Iris pigment epithelial cell (primary cell): ENCODE measurements at places on chromosomes 5 and 9.

DNA sequence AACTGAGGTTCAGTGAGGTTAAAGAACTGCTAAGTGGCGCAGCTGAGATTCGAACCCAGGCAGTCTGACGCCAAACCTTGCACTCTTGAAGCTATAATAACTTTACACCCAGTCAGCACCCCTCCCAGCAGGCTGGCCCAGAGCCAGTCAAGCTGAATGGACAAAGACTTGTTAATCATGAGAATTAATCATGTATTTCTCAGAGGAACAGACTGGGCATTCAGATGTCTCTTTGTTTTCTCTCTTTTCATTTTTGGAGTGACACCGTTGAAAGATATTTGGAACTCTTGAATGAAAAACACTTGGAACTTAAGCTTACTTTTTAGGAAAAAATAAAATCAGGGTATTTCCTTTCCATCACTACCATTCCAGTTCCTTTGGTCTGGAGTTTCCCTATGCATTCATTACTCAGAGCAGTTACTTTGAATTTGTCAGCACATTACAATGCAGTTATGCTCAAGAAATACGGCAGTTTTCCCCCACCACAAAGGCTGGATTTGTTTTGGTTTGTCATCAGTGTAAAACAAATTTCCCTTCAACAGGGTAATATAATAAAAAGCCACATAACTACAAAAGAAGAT is 22.6 kb upstream of the MAMDC2 start:
- DNase-seq, result peak; percentile 92

- DNase-seq, result no peak
These were observed 168.2 kb downstream of the SREK1 start for GRCh38 chr5:66312266-66312665.

GRCh38 chr9:91716815-91717214 is 233.2 kb downstream of the ROR2 start:
- no peak for DNase-seq

GRCh38 chr9:132802121-132802795 is 75.8 kb downstream of the AK8 start:
- no peak for DNase-seq

DNA sequence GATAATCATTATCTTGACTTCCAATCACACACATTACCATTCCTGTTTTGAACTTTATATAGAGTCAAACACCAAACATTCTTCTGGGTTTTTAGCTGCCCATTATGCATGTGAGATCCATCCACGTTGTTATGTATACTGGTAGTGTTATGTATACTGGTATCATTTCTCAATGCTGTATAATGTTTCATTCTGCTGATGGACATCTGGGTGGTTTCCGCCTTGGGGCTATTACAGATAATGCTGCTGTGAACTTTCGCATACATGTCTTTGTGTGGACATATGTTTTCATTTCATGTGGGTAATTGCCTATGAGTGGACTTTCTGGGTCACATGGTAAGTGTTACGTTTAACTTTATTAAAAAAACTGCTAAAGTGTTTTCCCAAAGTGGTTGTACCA is 217.8 kb upstream of the EFNA5 start:
- no peak for DNase-seq

GRCh38 chr9:1580215-1580614 is 434.9 kb upstream of the SMARCA2 start:
- no peak for DNase-seq

- DNase-seq, result peak; percentile 54
These were observed 146.4 kb downstream of the HACD4 start for GRCh38 chr9:20884985-20885593.

- DNase-seq, result no peak
These were observed 82.1 kb downstream of the SLF1 start for GRCh38 chr5:94700592-94700991.

DNA sequence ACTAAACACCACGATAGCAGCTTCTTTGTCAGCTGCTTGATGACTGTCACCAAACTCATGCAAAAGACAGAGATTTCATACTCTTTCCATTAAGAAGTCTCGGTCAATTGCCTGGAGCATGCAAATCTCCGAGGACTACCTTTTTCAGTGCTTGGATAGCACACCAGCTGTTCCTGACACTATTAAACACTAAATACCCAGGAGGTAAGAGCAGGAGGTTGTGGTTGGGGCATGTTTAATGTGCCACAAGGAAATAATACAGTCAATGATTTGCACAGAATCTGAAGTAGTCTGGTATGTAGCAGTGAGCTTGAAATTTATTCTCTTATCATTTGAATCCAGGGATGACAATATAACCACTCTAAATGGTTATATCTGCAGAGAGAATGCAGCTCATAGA is 996.2 kb downstream of the CDH12 start:
- DNase-seq, result no peak

GRCh38 chr9:10875752-10876151 is 262.9 kb upstream of the PTPRD start:
- peak; percentile 62 for DNase-seq

DNA sequence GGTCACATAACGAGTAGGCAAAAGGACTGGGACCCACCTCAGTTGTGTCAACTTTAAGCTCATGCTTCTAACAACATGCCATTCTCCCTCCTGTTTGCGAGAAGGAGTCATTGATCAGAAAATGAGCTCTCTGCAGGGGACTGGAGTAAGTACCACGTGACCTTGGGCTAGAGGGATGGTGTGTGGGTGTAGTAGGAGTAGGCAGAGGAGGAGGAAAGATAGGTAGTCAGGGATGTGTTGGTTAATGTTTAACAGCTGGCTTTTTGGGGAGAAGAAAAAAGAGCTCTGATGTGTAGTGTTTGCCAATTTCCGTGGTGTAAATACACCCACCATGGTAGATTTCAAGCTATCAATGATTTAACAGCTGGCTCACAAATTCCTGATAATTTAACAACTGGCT is 160.3 kb upstream of the TBC1D2 start:
- DNase-seq, result no peak

DNA sequence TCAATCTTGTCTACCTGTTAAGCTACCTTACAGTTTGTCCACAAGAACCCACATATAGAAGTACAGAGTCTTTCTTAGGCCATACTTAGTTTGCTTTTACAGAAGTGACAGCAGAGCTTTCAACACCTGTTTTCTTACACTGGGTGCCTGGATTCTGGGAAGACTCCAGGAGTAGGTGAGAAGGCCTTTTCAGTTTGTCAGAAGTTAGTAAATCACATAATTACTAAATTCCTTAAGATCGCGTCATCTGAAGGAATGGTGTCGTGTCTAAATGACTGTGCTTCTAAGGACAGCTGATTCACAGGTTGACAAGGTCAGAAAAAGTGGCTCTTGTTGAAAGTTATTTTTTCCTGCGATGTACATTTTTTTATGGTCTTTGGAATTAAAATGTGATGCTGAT is 97.0 kb upstream of the FAM120A start:
- no peak for DNase-seq

DNA sequence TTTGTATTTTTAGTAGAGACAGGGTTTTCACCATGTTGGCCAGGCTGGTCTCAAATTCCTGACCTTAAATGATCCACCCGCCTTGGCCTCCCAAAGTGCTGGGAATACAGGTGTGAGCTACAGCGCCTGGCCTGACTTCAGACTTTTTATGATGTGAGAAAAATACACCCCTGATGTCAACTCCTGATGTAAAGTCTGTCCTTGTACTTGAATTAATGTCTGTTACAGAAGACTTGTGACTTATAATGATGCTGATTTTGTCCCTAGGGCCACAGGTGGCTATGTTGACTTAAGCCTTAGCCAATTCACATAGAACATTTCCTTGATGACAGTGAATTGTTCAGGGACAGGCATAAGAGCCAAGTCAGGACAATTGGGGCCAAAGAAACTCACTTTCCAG is 42.5 kb upstream of the MELK start:
- no peak for DNase-seq

- no peak for DNase-seq
These were observed 44.0 kb downstream of the GGTA1 start for GRCh38 chr9:121455527-121456239.

GRCh38 chr9:28651050-28651722 is 1077.9 kb upstream of the C9orf72 start:
- no peak for DNase-seq

GRCh38 chr9:19769213-19769612 is 19.6 kb downstream of the SLC24A2 start:
- peak; percentile 8 for DNase-seq

- DNase-seq, result peak; percentile 84
These were observed 9.3 kb upstream of the TEX48 start for GRCh38 chr9:114691046-114691955.

DNA sequence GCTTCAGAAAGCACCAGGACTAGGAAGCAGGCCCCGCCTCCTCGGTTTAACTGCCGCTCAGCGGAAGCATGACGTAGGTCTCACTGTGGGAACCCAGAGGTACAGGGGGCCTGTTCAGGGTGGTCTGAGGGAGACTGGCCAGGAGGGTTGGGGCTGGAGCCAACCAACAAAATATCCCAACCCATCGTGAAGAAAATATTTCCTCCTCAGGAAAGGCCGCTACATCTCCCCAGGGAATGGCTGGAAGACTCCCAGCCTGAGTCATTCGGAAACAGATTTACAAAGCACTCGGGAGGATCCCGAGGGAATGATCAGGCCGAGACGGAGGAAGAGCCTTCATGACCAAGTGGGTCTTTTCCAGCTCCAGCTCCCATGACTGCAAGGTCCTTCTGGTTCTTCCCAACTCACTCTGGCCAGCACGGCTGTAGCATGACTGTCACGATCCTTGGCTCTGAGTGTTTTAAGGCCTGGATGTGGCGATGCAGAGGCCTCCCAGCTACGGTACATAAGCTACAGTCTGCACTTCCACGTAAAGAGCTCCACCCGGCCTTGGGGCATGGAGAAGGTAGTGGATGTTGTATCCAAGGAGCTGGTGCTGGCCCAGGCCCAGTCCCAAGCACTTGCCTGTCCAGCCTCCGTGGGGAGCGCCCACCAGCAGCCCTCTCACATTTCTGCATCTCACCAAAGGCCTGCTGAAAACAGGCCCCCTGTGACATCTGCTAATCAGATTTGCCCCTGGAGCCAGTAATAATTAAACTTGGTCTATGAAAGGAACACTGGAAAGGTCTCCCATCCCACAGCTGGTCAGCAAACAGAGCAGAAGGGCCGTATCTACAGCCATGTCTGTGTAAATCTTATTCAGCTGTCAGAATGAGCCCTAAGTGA is 100.6 kb downstream of the LHFPL2 start:
- DNase-seq, result no peak
